ENCODE measurements at places on chromosomes 16 and 17. TPM values are rescaled to one million over a fixed set of nuclear protein-coding genes. Genes with fewer than 3 reads are reported as not detected.

The HEATR9 gene
- total RNA-seq, result 2.1 TPM

The IRX3 gene
- total RNA-seq, result not detected

The SEC14L1 gene
- 118 TPM for total RNA-seq

The CES2 gene
- total RNA-seq, result 62.9 TPM

The CIBAR2 gene
- not detected for total RNA-seq

The TRPV3 gene
- total RNA-seq, result 0.25 TPM

The TNFRSF13B gene
- total RNA-seq, result not detected

The TNFRSF17 gene
- not detected for total RNA-seq

The ALOX15B gene
- not detected for total RNA-seq

The LITAFD gene
- not detected for total RNA-seq

The KRT24 gene
- total RNA-seq, result not detected

The BAIAP2 gene
- total RNA-seq, result 9.1 TPM

The ESRP2 gene
- not detected for total RNA-seq

The KRT20 gene
- total RNA-seq, result not detected

The GJC1 gene
- total RNA-seq, result not detected

The UTS2R gene
- total RNA-seq, result not detected

The GPR179 gene
- total RNA-seq, result not detected

The TLCD1 gene
- 0.73 TPM for total RNA-seq

The PEX12 gene
- total RNA-seq, result 3.2 TPM

Measured in CD8-positive, alpha-beta T cell (primary cell).